ENCODE measurements at places on chromosomes 2 and 18. TPM values are rescaled to one million over a fixed set of nuclear protein-coding genes. Genes with fewer than 3 reads are reported as not detected.

LRRC30 gene
- not detected for total RNA-seq

TUBA3D gene
- not detected for total RNA-seq

ALMS1 gene
- 20.3 TPM for total RNA-seq

GCG gene
- total RNA-seq = not detected

XDH gene
- total RNA-seq = 0.16 TPM

VWA3B gene
- not detected for total RNA-seq

HOXD11 gene
- not detected for total RNA-seq

DNA sequence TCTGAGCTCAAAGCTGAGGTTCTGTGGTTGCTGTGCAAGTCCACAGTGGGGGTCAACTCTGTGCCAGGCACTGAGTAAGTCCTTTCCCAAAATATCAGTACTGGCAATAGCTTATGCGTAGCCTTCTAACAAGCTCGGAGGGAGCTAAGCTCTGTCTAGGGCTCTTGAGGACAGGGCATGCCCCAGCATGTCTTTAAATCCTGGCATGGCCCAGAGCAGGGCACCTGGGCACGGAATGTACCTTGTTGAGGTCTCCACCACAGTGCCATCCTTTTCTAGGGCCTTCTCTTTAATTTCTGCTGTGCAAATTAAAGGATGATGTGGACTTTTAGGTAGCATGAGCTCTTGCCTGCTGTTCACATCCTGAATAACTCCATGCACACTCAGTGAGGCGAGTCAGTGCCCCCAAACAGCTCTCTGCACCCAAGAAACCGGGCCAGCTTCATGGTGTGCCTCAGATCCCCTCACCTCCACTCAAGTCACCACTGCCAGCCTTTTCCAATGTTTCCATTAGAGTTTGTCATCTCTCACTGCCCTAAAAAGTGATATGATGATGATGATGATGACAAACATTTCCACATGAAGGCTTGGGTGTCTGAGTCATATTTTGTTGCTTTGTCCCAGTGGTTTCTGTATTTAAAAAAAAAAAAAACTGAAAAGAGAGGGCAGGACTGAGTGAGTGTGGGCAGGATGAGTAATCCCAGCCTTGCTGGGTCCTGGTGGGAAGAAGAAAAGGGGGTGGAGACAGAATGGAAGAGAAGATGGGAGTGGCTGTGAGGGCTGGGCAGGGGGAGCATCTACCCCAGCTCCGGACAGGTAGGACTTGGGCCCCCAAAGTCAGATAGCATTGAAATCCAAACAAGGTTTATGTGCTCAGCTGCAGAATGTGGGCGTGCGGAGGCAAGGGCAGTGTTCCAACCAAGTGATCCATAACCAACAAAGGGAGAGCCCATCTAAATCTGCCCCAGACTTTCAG is 78.9 kb downstream of the ZBTB7C start:
- peaks cover 3% of the 10 kb centered on the region for H3K4me1 ChIP-seq
- H3K27ac ChIP-seq = no peak overlapping the region
- peaks cover 10% of the 10 kb centered on the region for H3K27me3 ChIP-seq
- no peak for DNase-seq

GRCh38 chr18:11042247-11042646 is 107.1 kb downstream of the PIEZO2 start:
- H3K4me3 ChIP-seq = no peak overlapping the region
- H3K27me3 ChIP-seq = peaks cover 5% of the 10 kb centered on the region
- no peak overlapping the region for H3K27ac ChIP-seq

- H3K27me3 ChIP-seq = no peaks in the 10 kb centered on the region
- H3K4me3 ChIP-seq = no peak overlapping the region
- no peak overlapping the region for H3K27ac ChIP-seq
- no peak for DNase-seq
- no peaks in the 10 kb centered on the region for H3K36me3 ChIP-seq
Observed at GRCh38 chr2:142308744-142309143, 177.9 kb upstream of the LRP1B start.

DNA sequence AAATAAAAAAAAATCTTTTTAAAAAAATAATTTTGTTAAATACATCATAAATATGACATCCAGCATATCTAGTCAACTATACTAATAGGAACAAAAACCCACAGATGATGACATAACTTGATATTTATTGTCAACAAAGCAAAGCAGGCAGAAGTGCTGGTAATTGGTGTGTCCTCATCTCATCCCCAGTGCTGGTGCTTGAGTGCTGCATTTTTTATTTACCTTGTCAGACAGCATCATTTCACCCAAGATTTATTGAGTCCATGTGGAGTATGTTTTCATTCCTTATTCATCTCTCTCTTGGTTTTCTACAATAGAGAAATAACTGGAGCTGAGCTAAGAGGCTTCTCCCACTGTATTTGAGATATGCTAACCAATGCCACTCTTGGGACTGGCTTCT is 191.6 kb upstream of the SLC14A2 start:
- H3K4me1 ChIP-seq = no peaks in the 10 kb centered on the region
- no peak for DNase-seq
- no peaks in the 10 kb centered on the region for H3K36me3 ChIP-seq
- H3K27ac ChIP-seq = no peak overlapping the region

DNA sequence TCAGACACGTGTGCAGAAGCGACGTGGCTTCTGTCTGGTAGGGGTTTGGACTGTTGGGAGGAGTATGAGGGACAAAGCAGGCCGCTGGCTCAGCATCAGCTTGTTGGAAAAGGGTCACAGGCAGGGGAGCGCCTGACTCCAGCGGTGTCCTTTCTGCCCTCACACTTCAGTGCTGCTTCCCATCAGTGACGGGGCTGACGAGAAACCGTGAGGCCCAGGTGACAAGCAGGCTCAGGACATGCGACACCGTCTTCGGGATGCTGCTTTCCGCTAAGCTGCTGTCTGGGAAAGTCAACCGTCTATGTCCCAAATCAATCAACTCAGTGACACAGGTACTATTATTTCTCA is 90.5 kb downstream of the USP40 start:
- no peak for DNase-seq
- no peak overlapping the region for H3K4me3 ChIP-seq
- H3K27ac ChIP-seq = no peak overlapping the region
- peaks cover 10% of the 10 kb centered on the region for H3K36me3 ChIP-seq
- no peaks in the 10 kb centered on the region for H3K4me1 ChIP-seq
- no peaks in the 10 kb centered on the region for H3K27me3 ChIP-seq

GRCh38 chr2:108010912-108011591 is 24.7 kb downstream of the SLC5A7 start:
- H3K27ac ChIP-seq = no peak overlapping the region
- no peaks in the 10 kb centered on the region for H3K4me1 ChIP-seq
- no peaks in the 10 kb centered on the region for H3K27me3 ChIP-seq
- no peak overlapping the region for H3K4me3 ChIP-seq
- no peaks in the 10 kb centered on the region for H3K36me3 ChIP-seq
- DNase-seq = no peak
